Left forelimb (tissue), 1 donor: ENCODE measurements at places on chromosomes 2 and 18.

DNA sequence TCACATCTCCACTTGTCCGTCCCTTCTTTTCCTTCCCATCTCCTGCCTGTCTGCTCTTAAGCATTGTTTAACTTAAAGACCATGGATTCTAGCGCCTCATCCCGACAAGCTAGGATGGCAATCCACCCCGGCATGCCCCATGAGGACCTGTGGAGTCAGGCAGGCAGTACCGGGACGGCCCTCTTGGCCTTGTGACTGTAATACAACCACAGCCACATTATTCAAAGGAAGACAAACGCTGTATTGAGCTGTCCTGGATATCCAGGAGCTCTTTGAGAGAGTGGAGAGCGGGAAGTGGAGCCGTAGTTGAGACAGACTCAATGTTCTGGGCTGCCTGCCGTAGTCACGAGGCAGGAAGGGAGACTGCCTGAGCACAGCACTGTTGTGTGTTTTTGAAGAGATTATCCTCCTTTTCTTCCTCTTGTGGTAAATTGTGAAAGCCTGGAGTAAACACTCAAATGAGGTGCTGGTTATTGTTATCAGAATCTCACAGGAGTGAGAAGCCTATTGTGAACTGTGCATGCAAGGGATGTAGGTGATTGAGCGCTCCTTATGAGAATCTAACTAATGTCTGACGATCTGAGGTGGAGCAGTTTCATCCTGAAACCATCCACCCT, 929.8 kb upstream of the CNTNAP5 start:
- no peak for DNase-seq

- DNase-seq = no peak
Measured at GRCh38 chr18:29007986-29008654, 831.2 kb upstream of the CDH2 start.

DNA sequence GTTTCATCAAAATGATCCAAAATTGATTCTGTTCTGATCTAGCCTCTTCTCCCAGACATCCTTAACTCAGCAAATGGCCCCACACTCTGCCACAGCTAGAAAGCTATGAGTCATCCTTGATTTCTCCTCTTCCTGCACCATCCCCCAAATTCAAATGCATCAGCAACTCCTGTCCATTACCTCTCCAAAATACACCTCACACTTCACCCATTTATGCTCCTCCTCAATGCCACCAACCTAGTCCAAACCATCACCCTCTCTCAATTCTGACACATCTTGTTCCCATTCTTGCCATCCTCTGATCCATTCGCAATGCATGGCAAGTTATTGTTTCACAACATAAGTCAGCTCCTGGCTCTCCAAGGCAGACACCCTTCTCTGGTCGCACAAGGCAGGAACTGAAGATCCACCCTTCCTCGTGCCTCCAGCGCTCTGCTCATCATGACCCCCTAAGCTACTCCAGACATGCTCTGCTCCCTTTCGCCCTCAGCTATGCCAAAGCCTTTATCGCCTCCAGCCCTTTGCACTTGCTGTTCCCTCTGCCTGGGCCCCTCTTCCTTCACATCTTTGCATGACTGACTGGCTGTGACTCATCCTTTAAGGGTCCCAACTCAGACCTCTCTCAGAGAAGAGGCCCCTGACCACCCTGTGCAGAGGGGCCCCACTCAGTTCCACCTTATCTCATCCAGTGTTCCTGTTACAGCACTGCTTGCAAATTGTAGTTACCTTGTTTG, 83.6 kb downstream of the MREG start:
- no peak for DNase-seq

GRCh38 chr2:8139668-8140200, 542.1 kb upstream of the ID2 start:
- no peak for DNase-seq

GRCh38 chr2:205212357-205212756, 469.9 kb upstream of the NRP2 start:
- no peak for DNase-seq

DNA sequence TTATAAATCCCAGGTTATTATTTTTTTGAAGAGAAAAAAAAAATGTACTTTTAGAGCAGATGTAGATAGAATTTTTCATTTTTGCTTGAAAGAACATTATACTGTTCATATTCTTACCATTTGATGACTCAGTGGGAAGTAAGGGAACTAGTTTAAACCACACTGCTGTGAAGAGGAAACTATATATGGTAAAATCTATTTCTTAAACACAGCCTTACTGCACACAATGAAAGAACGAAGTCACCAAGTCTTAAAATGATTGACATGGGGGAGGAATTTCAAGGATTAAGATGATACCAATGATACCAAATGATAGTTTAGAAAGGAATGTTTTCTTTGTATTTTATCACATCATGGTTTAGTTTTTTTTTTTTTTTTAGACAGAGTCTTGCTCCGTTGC, 5.0 kb downstream of the ACTR2 start:
- no peak for DNase-seq
